Activated naive CD4-positive, alpha-beta T cell treated with anti-CD3 and anti-CD28 coated beads, Interleukin-2, amount 50 U/mL, for 16 hours (primary cell): ENCODE measurements at places on chromosomes 12 and 14.

- DNase-seq = no peak
Measured at GRCh38 chr14:58027904-58028303, 124.1 kb downstream of the ARMH4 start.

DNA sequence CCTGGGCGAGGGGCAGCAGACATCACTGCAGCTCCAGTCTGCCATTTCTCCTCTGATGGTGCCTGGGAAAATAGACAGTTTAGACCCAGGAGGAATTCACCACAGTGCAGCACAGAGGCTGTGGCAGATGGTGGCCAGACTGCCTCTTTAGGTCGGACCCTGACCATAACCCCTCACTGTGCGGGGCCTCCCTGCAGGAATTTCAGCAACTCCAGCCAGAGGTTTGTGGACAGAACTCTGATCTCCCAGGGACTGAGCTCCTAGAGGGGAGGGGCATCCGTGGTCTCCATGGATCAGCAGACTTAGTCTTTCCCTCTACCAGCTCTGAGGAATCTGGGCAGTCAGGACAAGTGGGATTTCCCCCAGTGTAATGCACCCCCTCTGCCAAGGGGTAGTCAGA is 106.5 kb downstream of the ZC3H14 start:
- DNase-seq = no peak

- no peak for DNase-seq
Measured at GRCh38 chr12:1838205-1838993, 18.0 kb downstream of the LRTM2 start.

DNA sequence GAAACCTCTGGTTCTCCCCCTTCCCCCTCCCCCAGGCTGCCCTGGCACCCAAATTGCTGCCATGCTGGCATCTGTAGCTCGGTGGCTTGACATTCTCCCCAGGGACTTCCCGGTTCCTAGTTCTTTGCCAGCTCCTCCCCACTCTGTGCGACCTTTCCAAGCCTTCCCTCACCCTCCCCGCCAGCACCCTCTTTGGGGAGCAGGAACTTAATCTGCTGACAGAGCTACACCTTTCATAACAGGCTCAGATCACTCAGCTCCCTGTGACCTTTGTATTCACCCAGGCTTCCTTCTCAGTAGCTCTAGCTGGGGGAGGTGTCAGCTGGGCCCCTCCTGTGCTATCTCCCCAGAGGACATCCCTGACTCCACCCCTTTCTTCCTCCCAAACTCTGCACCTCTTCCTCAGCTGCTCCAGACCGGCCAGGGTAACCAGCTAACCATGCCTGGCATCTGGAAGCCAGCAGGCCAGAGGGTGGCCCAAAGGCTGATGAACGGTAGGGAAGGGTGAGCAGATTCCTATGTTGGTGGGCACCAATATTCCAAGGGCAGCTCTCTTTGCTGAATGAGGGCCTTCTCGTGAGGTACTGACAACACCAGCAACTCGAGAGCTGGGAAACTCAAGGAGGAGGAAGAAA is 1.8 kb upstream of the COX14 start:
- DNase-seq = no peak

DNA sequence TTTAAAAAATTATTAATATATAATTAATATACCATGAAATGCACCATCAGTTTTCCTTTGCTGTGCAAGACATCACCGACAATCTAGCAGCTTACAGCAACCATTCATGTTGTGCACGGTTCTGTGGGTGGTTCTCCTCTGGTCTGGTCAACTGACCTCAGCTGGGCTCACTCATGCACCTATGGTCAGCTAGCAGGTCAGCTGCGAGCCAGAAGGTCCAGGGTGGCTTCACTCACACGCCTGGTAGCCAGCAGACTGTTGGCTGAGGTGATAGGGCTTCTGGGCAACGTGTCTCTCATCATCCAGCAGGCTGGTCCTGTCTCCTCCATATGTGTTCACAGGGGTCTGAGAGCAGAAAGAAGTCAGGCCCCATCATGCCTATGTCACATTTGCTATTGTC is 210.4 kb downstream of the KIF26A start:
- DNase-seq = no peak

- DNase-seq = no peak
Measured at GRCh38 chr12:27901959-27902358, 70.6 kb downstream of the PTHLH start.

DNA sequence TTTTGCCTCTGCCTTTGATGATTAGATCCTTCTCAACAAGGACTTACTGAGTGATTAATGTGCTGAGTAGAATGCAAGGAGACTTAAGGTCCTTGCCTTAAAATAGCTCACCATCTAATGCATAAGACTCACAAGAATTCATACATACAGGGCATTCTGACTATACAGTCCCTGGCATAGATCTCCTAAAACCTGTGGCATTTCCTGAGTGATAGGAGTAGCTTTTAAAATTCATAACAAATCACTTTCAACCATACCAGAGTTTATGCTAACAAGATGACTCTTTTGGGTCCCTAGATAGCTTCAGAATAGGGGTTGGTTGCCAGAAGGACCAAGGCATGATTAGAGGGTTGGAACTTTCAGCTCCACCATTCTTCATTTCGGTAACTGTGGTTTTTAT is 48.8 kb downstream of the STXBP6 start:
- no peak for DNase-seq
